ENCODE measurements at places on chromosomes 5 and 9.
A peak's percentile ranks its signal among the peaks of the same experiment; 100 is the strongest.

- no peak for DNase-seq
Observed at GRCh38 chr5:135395451-135395850, 3.6 kb downstream of the MACROH2A1 start.

DNA sequence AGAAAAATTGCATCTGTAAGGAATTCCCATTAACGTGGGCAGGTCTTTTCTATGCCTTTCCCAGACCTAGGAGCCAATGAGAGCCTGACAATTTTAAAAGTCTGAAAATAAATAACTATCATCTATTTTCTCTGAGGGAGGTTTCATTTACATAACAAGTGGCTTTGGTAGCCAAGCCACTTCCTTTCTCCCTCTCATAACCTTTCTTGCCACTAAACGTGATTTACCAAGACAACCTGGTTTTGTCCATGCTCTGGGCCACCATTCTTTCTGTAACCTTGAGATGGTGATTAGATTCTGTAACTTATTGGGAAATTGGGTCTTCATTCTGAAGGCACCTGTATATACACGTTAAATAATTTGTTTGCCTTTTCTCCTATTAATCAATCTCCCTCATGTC lies 1046.9 kb downstream of the CDH12 start:
- DNase-seq, result no peak

DNA sequence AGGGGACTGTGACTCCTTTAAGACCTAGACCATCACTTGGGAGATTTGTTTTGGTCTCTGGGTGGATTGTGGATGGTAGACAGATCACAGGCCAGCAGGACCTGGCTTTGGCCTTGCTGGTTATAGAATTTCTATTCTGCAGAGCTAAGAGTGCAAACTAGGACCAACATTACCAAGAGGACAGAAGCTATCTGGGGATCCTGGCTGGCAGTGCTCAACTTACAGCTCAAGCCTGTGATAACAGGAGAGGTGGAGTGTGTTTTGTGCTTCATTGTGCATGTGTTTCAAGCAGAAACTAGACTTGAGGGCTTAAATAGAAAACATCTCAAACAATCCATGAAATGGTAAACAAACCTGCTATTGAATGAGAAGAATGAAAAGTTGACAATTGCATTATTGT lies 106.7 kb downstream of the ZNF462 start:
- DNase-seq, result no peak

- peak; percentile 56 for DNase-seq
Observed at GRCh38 chr5:145937432-145938250, 1.3 kb downstream of the SH3RF2 start.

- no peak for DNase-seq
Observed at GRCh38 chr5:17794201-17794600, 159.9 kb downstream of the TAF11L14 start.

GRCh38 chr9:21070171-21070571 lies 7.6 kb downstream of the IFNB1 start:
- no peak for DNase-seq

DNA sequence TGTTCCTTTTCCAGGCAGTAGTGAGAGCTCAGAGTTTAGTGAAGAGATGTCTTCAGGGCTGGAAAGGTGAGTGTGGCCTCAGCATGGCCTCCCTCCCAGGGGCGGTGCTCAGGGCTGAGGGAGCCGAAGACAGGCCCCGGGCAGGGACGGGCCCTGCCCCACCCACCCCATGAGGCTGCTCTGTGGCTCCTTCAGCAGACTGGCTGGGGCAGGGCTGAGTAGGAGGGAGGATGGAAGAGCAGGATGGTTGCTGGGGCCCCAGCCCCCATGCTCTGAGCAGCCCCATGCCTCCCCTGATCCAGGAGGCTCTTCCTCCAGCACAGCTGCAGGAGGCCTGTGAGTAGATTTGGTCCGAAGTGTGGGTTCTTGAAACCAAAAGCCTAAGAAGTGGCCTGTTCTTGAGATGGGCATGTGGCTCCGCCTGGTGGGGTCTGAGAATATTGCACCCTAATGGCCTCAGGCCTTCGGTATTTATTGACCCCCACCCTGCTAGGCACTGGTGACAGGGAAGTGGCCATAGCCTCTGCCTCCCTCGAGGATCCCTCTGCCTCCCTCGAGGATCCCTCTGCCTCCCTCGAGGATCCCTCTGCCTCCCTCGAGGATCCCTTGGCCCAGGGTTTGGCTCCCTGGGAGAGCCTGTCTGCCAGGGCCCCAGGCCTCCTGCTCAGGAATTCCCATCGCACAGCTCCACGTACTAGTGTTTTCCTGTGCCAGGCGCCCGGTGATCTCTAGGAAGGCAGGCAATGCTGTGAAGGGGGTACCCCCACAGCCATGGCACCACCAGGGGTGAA lies 65.4 kb upstream of the GARNL3 start:
- peak; percentile 85 for DNase-seq

DNA sequence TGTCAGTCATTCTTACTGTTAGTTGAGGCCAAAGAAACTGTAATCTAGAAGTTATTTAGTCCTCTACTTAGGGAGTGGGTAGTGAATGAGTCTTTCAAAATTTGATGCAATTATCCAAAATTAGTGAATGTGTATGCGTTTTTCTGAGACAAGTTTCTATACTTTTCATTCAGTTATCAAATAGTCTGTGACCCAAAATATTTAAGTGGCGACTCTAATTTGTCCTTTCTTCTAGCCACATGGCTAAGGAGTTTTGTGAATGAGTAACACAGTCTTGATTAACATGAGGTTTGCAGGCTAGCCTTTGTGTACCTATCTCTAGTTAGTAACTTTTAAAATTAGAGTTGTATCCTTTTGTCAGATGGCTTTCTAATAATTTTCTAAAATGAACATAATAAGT lies 45.6 kb downstream of the COMMD10 start:
- DNase-seq, result no peak

DNA sequence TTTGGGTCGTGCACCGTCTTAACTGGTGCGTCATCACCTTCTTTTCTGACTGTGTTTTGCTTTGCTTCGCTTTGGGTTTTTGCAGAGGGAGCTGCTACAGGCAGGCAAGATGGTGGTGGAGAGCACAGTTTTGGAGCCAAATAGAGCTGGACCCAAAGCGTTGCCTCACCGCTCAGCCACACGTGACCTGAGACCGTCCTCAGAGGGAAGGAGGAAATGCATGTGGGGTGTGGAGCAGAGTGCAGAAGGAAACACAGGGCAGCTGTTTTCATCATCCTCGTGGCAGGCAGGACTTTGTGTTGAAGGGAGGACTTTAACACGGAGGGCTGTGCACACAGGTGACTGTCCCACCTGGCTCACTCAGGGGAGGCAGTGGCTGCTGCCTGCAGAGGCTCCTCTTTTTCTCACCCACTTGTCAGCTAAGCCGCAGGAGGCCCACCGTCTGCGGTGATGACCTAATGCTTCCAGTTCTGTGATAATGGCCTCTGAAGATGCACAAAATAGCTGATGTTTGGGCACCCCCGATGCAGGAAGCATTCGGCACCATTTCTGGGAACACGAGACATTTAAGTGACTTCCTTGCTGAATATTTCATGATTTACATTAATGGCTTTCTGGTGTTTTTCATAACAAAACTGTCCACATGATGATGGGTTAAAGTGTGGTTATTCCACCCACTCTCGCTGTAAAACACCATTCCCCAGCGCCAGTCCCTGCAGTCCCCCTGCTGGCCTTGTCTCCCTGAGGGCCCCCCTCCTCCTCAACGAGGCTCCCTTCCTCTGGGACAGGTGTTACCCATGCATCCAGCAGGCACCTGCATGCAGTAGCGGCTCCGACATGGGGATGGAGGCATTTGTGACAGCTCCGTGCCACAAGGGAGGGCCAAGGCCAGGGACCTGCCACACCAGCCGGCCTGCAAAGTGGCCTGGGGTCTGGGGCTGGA lies 12.4 kb upstream of the UBAC1 start:
- no peak for DNase-seq

- DNase-seq, result no peak
Observed at GRCh38 chr5:93208141-93208751, 372.8 kb downstream of the NR2F1-AS1 start.

DNA sequence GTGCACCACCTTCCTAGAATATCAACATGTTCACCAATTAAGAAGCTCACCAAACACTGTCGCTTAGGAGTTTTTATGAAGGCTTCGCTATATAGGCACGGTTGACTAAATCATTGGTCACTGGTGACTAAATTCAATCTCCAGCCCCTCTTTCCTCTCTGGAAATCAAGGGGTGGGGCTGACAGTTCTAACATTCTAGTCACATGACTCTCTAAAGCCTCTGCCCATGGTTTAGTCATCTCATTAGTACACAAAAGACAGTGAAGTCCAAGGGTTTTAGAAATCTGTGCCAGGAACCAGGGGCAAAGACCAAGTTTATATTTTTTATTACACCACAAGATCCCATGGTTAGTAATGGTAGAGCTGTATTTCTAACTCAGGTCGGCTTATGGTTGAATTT lies 243.2 kb downstream of the ELAVL2 start:
- no peak for DNase-seq

DNA sequence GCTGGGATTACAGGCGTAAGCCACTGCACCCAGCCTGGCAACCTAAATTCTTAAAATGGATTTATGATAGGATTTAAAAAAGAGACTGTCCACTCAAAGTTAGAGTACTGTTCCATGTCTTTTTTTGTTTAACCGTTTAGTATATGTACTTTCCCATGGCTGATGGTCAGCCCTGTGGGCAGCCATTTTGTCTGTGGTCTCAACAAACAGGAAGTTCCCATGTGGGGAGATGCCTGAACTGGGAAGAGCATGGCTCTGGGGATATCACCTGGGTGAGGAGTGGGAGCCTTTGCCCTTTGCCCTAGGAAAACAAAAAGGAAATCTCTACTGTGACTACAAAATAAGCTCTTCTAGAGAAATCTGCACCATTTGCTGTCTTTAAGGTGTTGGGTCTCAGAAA lies 27.5 kb upstream of the GNPDA1 start:
- DNase-seq, result no peak

- DNase-seq, result no peak
Observed at GRCh38 chr9:26057050-26057449, 378.8 kb upstream of the TUSC1 start.

DNA sequence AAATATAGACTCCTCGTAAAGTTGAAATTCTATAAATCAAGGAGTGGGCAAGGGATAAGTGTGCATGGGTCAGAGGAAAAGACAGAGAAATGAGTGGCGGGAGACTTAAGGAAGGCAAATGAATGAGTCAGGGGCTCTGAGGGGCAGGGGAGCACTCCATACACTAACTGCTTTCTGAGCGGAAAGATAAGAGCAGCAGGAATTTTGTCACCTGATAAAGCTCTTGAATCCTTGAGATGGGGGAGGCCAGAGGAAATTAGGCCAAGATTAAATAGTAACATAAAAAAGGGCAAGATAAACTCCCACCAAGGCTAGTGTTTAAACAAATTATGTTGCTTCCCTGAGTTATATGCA lies 191.0 kb upstream of the S1PR3 start:
- DNase-seq, result no peak

DNA sequence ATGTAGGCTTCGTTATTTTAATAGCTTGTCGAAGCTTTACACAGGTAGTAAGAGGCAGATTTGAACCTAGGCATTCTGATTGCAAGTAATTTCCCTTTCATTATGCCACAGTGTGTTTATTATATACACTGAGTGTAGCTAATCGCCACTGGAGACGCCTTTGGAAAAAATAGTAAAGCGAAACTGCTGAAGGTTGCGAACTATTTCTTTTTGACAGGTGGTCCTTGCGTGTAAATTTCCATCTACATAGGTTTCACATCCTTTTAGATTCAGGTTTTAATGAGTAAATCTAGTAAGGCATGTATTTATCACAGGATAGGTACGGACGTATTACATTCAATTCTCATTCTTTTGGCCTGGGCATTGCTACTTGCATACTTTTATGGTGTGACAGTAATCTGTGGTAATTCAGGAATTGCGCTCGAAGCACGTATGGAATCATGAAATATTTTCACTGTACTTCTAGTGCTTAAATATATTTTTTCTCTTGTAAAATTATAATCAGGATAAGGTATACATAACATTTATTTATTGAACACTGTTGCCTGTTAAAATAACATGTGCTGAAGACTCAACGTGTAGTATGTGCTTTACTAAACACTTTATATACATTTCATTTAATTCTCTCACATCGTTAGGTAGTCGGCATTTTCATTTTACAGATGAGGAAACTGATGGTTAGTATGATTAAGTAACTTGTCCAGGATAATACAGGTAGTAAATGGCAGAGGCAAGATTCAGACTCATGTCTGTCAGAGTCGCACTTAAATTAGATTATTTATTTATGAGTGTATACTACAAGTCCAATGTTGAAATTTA lies 1.8 kb downstream of the MARCHF6 start:
- DNase-seq, result peak; percentile 20

GRCh38 chr5:120388016-120388781 lies 75.9 kb upstream of the PRR16 start:
- no peak for DNase-seq

- DNase-seq, result peak; percentile 8
Observed at GRCh38 chr9:114850871-114851270, 45.0 kb upstream of the TNFSF15 start.

GRCh38 chr5:50724262-50724661 lies 57.8 kb downstream of the PARP8 start:
- DNase-seq, result no peak

GRCh38 chr5:13408616-13409015 lies 535.9 kb downstream of the DNAH5 start:
- no peak for DNase-seq

GRCh38 chr5:107778647-107779046 lies 107.9 kb upstream of the EFNA5 start:
- no peak for DNase-seq

GRCh38 chr9:82376677-82377232 lies 388.2 kb downstream of the SPATA31D1 start:
- no peak for DNase-seq

- no peak for DNase-seq
Observed at GRCh38 chr5:73793911-73794310, 167.9 kb downstream of the ARHGEF28 start.

- DNase-seq, result no peak
Observed at GRCh38 chr9:131112374-131113154, 12.8 kb upstream of the NUP214 start.

- no peak for DNase-seq
Observed at GRCh38 chr9:109421026-109421970, 76.8 kb downstream of the PTPN3 start.

DNA sequence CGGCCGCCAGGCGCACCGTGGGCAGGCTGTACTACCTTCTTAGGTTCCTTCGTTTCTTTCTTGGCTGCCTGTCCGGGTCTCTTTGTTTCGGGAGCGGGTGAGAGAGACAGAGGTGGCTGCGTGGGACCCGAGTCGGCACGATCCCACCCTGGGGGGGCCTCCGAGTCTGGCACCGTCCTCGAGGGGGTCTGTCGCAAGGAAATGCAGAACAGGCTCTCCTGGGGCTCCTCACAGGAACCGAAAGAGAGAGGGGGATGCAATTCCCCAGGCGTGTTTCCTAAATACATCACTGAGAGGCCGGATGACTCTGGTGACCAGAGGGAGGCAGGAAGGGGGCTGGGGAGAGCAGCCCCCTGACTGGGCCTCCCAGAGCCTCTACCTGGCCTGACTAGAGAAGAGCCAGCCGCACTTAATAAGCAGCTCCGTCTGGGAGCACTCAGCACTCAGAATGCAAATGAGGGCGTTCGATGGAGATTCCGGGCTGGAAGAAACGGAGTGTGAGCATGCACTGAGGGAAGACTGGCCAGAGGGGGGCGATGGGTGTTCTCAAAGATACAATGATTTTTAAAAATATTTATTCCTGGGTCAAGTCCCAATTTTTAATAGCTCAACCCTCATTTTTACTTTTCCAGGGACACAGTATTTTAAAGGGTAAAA lies 11.7 kb upstream of the INPP5E start:
- DNase-seq, result no peak

All from activated T-cell treated with anti-CD3 and anti-CD28 coated beads, Interleukin-2, amount 50 U/mL, for 72 hours (primary cell).